Peyer's patch (tissue), 4 donors: ENCODE measurements at places on chromosomes 7 and 10.

DNA sequence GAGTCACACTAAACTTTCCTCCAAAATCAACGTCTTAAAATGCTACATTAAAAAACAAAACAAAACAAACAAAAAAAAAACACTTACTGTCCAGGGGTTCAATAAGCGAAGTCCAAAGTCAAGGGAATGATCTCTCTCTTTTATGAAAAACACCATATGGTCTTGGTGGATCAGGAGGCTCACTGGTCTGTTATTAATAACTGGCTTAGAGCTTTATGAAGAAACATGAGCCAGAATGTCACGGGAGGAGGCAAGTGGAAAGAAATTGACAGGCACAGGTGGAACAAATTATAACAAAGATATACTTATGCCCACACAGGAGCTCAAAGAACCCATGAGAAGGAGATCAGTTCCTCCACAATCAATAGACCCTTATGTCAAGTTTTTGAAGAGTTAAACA lies at the start of gene MRLN:
Gene MRLN, minus strand, starts transcription at position 189 of the 400 bp plus-strand sequence.
- no peaks in the 10 kb centered on the region for H3K36me3 ChIP-seq
- H3K27ac ChIP-seq: no peak within 1 kb of the TSS
- no peaks in the 10 kb centered on the region for H3K27me3 ChIP-seq
- H3K4me3 ChIP-seq: no peak within 1 kb of the TSS
- no peak for DNase-seq
- H3K4me1 ChIP-seq: no peaks in the 10 kb centered on the region

GRCh38 chr10:29740981-29741545 lies 106.3 kb upstream of the SVIL start:
- DNase-seq: no peak
- H3K4me1 ChIP-seq: no peaks in the 10 kb centered on the region
- H3K36me3 ChIP-seq: no peaks in the 10 kb centered on the region
- no peaks in the 10 kb centered on the region for H3K27me3 ChIP-seq

DNA sequence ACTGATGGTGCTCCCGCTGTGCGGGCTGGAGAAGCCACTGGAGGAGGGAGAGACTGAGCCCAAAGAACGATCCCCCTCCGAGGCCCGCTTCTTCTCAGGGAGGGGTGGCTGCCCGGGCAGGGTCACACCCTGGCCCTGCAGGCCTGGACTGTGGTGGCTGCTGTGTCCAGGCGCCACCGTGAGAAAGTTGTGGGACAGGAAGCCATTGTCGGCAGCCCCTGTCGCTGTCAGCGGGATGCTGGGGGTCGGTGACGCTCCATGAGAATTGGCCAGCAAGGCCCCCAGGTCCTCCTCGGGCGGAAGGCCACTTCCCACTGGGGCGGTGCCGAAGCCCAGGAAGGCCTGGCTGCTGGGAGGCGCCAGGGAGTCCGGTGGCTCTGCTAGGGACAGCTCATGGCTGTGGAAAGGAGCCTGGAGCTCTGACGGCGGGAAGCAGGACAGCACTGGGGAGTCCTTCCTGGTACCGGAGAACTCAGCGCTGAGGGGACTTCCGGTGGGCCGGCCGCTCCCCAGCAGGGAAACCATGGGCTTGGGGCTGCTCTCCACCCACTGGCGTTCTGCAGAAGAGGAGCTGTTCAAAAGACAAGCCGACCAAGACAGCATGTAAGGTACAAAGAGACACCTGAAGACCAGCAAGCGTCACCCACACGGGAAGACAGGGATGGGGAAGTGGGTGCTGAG lies 278.8 kb downstream of the TNS3 start:
- no peak for DNase-seq
- H3K27ac ChIP-seq: no peak overlapping the region
- H3K27me3 ChIP-seq: no peaks in the 10 kb centered on the region
- H3K4me1 ChIP-seq: no peaks in the 10 kb centered on the region
- no peak overlapping the region for H3K4me3 ChIP-seq

DNA sequence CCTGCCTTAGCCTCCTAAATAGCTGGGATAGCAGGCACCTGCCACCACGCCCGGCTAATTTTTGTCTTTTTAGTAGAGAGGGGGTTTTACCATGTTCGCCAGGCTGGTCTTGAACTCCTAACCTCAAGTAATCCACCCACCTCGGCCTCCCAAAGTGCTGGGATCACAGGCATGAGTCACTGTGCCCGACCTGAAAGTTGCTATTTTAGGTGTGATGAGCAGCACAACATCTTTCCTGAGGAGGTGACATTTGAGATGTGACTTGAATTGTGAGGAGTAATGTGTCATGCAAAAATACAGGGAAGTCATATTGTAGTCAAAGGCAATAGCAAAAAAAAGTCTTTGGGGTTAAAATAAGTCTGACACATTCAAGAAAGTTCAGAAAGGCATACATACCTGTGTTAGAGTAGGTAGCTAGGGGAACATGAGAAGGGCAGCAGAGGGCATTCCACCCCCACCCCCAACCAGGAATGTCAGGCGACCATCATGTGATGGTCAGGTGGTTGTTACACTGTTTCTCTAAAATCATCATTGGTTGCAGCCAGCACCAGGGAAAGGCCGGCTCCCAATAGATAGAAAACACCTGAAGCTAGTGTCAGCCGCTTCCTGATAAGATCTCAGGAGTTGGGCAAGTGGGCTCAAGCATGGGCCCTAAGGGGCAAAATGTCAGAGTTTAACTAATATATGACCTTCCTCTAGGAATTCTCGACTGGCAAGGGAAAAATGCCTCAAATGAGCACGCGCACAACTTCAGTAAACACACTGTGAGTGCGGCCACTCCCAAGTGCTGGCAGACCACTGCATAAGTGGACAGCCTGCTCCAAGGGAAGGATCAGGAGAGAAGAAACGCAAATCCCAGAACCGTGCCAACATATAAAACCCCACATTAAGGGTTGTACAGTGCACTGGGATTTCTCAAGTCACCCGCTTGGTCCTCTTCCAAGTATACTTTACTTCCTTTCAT lies at the start of gene TACC2:
Gene TACC2, plus strand, starts transcription at position 803 of the 964 bp plus-strand sequence. CDS start 32,819 bp downstream, outside the sequence.
- H3K4me3 ChIP-seq: no peak within 1 kb of the TSS
- H3K36me3 ChIP-seq: no peaks in the 10 kb centered on the region
- DNase-seq: no peak
- H3K27me3 ChIP-seq: no peaks in the 10 kb centered on the region
- no peaks in the 10 kb centered on the region for H3K4me1 ChIP-seq
- H3K27ac ChIP-seq: no peak within 1 kb of the TSS

GRCh38 chr7:134004829-134005505 lies 122.2 kb upstream of the LRGUK start:
- no peak overlapping the region for H3K27ac ChIP-seq
- H3K4me3 ChIP-seq: no peak overlapping the region
- no peaks in the 10 kb centered on the region for H3K4me1 ChIP-seq
- DNase-seq: no peak
- H3K27me3 ChIP-seq: no peaks in the 10 kb centered on the region

- no peak overlapping the region for H3K27ac ChIP-seq
- no peaks in the 10 kb centered on the region for H3K4me1 ChIP-seq
- H3K27me3 ChIP-seq: no peaks in the 10 kb centered on the region
Observed at GRCh38 chr7:85392789-85393188, 205.9 kb upstream of the SEMA3D start.

- no peak for DNase-seq
- no peaks in the 10 kb centered on the region for H3K4me1 ChIP-seq
- H3K27ac ChIP-seq: no peak overlapping the region
- peaks cover 73% of the 10 kb centered on the region for H3K36me3 ChIP-seq
- no peaks in the 10 kb centered on the region for H3K27me3 ChIP-seq
Observed at GRCh38 chr7:151137791-151138152, 29.7 kb downstream of the GBX1 start.

DNA sequence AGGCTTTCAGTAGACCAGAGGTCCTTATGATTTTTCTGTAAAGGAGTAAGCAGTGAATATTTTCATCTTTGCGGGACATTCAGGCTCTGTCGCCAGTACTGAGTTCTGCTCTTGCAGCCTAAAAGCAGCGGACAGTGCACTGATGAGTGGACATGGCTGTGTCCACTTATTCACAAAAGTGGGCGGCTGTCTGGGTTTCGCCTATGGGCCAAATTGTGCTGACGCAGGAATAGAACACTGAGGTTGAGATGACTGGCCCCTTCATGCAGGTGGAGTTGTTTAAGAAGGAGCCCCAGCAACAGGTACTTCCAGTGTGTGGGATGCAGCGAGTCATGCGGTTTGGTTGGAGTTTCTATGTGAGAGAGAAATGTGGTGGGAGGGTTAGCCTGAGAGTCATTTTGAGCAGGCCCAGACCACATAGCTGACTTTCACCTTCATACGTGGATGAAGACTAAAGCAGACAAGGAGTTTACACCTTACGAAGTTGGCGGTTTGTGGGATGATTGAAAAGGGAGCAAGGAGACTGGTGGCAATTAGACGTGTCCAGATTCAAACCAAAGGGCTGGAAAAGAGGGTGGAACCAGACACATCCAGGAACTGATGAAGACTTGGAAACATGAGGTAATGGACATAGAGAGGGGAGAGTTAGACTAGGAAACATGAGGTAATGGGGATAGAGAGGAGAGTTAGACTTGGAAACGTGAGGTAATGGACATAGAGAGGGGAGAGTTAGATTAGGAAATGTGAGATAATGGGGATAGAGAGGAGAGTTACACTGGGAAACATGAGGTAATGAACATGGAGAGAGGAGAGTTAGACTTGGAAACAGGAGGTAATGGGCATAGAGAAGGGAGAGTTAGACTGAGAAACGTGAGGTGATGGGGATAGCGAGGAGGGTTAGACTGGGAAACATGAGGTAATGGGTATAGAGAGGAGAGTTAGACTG lies 38.2 kb downstream of the WDR37 start:
- H3K4me1 ChIP-seq: no peaks in the 10 kb centered on the region
- no peak for DNase-seq
- no peaks in the 10 kb centered on the region for H3K36me3 ChIP-seq
- no peak overlapping the region for H3K27ac ChIP-seq
- no peaks in the 10 kb centered on the region for H3K27me3 ChIP-seq

DNA sequence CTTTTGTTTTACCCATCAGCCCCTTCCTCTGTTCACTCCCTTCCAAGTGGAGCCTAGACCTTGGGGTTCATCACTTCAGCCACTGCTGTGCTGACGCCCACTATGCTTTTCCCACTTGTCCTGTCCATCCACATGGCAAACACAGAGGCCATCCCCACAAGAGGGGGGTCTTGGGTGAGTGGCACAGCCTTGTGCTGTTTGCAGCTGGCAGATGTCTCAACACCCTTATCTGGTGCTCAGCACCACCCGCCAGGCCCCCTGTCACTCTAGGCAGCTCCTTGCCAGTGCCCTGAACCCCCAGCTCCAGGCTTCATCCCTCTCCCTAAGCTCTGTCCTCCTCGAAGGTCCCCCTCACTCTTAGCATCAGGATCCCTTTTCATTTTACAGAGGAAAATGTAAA lies 13.1 kb downstream of the BLVRA start:
- H3K4me1 ChIP-seq: no peaks in the 10 kb centered on the region
- no peak for DNase-seq
- no peak overlapping the region for H3K4me3 ChIP-seq
- no peaks in the 10 kb centered on the region for H3K27me3 ChIP-seq
- H3K27ac ChIP-seq: no peak overlapping the region

DNA sequence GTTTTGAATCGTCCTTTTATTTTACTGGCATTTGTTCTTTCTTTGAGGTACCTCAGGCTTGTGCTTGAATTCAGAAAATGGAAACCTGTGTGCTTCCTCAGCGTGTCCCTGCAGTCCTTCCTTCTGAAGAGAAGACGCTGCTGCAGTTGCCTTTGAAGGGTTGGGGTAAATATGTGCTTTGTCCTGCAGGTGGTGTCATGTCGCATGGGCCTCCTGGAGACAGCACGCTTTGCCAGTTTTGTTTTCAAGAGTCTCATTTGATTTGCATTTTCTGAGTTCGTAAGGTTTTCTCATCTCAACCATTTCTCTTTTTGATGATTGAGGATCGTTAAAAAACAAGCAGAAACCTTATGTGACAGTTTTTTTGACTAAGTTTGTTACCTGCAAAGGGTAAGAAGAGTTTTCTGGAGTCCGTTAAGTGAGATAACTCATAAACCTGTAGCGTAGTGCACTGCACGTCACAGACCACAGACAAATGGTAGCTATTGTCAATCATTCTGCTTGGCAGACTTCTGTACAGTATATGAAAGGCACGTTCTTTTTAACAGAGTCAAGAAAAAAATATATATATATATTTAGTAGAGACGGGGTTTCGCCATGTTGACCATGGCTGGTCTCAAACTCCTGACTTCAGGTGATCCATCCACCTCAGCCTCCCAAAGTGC lies 57.0 kb downstream of the CDC123 start:
- no peak overlapping the region for H3K27ac ChIP-seq
- H3K27me3 ChIP-seq: no peaks in the 10 kb centered on the region
- H3K36me3 ChIP-seq: no peaks in the 10 kb centered on the region
- H3K4me3 ChIP-seq: no peak overlapping the region
- no peaks in the 10 kb centered on the region for H3K4me1 ChIP-seq

GRCh38 chr10:21993360-21994001 lies 10.0 kb downstream of the DNAJC1 start:
- H3K27ac ChIP-seq: no peak overlapping the region
- H3K4me3 ChIP-seq: no peak overlapping the region
- H3K36me3 ChIP-seq: no peaks in the 10 kb centered on the region
- H3K27me3 ChIP-seq: no peaks in the 10 kb centered on the region
- no peak for DNase-seq

DNA sequence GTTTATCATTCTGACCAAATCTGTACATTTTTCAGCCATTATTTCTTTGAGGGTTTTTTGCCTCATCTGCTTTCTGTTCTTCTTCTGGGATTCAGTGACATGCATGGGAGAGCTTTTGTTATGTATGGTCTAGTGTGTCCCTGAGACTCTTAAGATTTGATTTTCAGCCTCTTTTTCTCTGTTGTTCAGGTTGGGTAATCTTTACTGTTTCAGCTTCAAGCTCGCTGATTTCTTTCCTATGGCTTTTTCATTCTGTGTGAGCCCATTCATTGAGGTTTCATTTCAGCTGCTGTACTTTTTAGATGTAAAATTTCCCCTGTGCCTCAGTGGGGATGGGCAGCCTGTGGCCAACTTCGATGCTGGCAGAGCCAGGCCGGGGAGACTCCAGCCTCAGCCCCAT lies 38.1 kb downstream of the FOXK1 start:
- no peaks in the 10 kb centered on the region for H3K27me3 ChIP-seq
- no peaks in the 10 kb centered on the region for H3K36me3 ChIP-seq
- H3K27ac ChIP-seq: no peak overlapping the region
- no peak overlapping the region for H3K4me3 ChIP-seq

- no peaks in the 10 kb centered on the region for H3K27me3 ChIP-seq
- no peak for DNase-seq
- no peak overlapping the region for H3K4me3 ChIP-seq
- no peaks in the 10 kb centered on the region for H3K4me1 ChIP-seq
- no peak overlapping the region for H3K27ac ChIP-seq
- no peaks in the 10 kb centered on the region for H3K36me3 ChIP-seq
Observed at GRCh38 chr7:123580406-123581161, 21.0 kb upstream of the ASB15 start.

- no peak overlapping the region for H3K4me3 ChIP-seq
- H3K27ac ChIP-seq: no peak overlapping the region
- no peak for DNase-seq
- no peaks in the 10 kb centered on the region for H3K4me1 ChIP-seq
- H3K36me3 ChIP-seq: no peaks in the 10 kb centered on the region
Observed at GRCh38 chr10:106395041-106395749, 769.3 kb downstream of the SORCS1 start.

DNA sequence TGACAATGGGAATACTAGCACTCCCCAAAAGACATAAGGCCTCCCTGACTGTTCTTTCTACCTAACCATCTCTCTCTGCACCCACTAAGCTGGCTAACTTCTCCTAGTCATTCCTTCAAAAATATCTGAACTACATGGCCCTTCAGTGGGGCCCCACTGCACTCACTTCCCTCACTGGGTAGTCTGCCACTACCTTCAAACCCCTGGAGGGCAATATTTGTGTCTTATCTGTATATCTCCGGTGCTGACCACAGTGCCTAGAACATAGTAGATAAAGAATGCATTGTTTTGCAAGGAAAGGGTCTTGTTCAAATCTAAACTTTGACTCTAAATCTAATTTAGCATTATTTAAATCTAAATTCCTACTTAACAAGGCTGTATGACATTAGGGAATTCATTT lies 44.3 kb downstream of the CACUL1 start:
- no peaks in the 10 kb centered on the region for H3K4me1 ChIP-seq
- H3K4me3 ChIP-seq: no peak overlapping the region
- H3K27ac ChIP-seq: no peak overlapping the region
- no peaks in the 10 kb centered on the region for H3K36me3 ChIP-seq
- DNase-seq: no peak
